ENCODE measurements at places on chromosomes 7 and 10.

DNA sequence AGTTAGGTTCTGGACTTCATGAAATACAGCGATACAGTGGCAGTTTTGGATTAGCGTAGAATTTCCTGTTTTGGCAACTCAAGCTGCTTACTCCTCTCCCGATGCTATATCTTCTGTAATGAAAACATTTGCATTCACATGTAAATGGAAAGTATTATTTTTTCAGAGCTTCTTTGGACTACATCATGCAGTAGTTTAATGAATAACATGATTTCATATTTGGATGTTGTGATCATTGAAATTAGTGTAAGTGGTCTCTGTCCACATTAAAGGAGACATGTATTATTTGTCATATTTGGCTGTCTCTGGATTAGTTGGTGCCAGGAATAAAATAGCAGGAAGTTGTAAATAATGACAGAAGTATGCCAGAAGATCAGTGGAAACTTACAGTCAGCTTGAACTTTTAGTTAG lies 331.6 kb downstream of the GFRA1 start:
- DNase-seq, result no peak

GRCh38 chr10:127552446-127552845 lies 3.3 kb downstream of the NPS start:
- DNase-seq, result no peak

DNA sequence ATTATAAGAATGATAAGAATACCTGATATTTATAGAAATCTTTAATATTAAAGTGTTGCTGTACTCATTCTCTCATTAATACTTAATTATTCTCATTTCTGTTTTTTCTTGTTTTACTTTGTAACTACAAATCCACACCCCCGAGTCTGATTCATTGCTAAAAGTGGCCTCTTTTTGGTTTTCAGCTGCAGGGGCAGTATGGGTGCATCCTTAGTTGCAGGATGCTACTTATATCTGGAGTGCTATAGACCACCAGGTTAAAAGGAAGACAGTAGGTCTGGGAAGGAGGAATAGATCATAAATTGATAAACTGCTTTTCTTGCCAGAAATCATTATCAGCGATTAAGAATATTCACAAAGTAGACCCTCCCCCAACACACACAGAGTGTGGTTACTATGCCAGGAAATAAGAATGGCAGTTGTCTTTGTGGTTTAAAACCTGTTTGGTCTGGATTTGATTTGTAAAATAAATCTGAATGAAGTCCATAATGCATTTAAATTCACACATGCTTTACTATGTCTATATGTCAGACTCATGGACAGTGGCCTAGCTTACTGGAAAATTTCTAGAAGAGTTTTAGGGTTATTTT lies 96.5 kb downstream of the NRF1 start:
- no peak for DNase-seq

DNA sequence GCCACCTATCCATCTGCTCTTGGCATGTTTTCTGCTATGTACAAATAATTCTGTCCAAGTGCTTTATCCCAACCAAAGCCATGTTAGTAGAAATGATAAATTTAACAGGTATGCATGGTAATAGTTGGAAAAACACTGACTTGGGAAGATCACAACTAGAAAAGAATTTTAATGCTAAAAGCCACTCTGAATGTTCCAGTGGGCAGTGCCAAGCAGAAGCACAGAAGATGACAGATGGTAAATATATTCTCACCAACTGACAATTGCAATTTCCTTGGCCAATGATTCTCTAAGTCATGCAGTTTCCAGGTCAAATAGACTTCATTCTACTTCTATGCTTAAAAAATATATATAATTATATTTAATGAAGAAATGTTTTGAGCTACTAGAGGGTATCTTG lies 83.6 kb upstream of the SEMA3C start:
- DNase-seq, result no peak

DNA sequence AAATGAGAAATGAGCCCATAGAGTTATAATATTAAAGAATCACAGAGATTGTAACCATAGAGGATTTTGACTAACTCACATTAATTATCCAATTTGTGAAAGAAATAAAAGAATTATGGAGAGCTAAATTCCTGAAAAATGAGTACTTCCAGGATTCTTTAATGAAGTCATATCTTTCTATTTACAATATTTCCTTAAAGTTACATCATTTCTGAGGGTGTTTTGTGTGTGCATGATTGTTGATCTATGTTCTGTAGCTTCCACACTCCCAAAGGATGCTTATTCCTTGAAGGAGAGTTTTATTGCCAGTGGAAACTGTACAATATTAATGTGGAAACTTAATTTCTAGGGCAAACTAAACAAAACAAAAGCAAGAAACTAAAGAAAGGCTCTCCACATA lies 299.6 kb downstream of the MDFIC start:
- DNase-seq, result no peak

DNA sequence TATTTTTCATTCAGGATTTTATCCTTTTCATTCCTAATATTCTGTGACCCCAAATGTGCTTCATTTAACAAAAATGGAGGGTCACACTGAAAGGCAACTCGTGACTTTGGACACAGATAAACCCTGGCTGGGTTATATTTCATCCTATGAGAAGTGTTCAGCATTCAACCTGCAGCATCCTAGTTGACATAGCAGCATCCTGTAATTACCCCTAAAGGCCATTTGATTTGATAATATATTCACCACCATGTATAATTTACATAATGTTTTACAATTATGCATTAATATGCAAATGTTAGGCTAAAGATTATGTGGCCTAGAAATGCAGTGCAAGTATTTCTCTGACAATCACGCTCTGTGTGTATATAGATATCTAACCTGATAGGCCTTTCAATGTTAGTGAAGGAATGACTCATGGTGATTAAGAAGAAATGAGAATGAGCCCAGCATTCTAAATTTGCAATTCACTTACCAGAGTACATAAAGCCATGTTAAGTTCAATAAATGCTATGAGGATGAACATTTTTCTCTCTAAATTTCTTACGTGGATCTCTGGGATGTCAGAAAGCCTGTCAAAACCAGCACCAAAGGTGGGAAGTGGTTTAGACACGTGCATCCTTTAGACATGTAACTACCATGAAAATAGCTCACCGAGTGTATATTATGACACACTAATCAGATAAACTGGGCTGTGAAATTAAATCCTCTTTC lies 337.7 kb upstream of the AOAH start:
- DNase-seq, result no peak

GRCh38 chr7:141593134-141593533 lies 41.9 kb downstream of the AGK start:
- DNase-seq, result no peak

DNA sequence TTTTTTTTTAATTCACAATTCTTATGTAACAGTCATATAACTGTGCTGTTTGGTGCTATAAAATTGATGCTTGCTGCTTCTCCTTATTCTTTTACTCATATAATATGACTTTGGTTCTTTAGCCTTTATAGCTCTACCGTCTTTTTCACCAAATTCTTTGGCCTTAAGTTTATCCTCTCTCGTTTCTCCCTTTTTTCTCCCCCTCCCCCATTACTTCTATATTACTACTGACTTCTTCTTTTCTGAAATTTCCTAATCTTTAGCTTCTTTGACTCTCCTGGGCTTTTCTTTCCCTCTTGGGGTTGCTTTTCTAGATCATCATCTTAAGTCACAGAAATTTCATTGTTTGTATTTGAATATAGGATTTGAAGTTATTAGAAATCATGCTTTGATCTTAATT lies 3.8 kb downstream of the BCCIP start:
- no peak for DNase-seq

DNA sequence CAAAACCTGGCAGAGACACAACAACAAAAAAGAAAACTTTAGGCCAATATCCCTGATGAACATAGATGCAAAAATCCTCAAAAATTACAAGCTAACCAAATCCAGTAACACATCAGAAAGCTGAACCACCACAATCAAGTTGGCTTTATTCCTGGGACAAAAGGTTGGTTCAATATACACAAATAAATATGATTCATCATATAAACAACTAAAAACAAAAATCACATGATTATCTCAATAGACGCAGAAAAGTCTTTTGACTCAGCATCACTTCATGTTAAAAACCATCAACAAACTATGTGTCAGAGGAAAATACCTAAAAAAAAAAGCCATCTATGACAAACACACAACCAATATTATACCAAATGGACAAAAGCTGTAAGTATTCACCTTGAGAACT lies 283.5 kb downstream of the THSD7A start:
- no peak for DNase-seq

- peak; percentile 74 for DNase-seq
Measured at GRCh38 chr7:104923010-104923421, 91.0 kb upstream of the KMT2E start.

- no peak for DNase-seq
Measured at GRCh38 chr7:42138691-42139090, 98.3 kb downstream of the GLI3 start.

DNA sequence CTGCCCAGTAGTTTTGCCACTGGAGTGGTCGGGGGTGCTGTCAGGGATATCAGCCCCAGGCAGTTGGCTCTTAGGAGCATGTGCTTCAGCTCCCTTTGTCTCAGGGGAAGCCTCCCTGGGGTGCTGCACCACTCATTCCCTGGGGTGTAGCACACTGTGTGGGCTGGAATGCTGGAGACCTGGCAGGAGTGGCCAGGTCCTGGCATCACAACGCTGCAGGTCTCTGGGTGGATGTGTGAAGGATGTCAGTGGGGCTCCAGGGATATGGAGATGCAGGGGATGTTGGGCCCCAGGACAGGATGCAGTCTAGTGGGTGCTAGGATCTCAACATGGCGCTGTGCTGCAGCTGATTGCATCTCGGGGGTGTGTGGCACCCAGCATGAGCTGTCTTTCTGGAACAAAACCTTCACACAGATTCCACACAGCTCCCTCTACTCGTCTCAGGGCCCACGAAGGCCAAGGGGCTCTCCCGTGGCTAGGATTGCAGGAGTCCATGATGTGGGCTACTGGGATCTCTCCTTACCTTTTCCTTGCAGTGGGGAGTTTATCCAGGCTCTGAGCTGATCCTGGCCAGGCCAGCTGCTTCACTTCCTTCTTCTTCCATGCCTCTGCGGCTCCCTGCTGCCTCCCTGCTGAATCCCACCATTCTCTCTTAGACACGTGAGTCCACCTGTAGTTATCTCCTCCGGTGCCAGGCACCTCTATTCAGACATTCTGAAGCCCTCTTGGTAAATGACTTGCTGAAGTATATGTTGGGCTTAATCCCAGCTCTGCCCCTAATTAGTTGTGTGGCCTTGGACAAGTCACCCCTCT lies 295.1 kb downstream of the RPS24 start:
- DNase-seq, result no peak

- no peak for DNase-seq
Measured at GRCh38 chr7:44051611-44052220, 7.2 kb downstream of the DBNL start.

- no peak for DNase-seq
Measured at GRCh38 chr10:87590705-87591588, 68.7 kb upstream of the PAPSS2 start.

DNA sequence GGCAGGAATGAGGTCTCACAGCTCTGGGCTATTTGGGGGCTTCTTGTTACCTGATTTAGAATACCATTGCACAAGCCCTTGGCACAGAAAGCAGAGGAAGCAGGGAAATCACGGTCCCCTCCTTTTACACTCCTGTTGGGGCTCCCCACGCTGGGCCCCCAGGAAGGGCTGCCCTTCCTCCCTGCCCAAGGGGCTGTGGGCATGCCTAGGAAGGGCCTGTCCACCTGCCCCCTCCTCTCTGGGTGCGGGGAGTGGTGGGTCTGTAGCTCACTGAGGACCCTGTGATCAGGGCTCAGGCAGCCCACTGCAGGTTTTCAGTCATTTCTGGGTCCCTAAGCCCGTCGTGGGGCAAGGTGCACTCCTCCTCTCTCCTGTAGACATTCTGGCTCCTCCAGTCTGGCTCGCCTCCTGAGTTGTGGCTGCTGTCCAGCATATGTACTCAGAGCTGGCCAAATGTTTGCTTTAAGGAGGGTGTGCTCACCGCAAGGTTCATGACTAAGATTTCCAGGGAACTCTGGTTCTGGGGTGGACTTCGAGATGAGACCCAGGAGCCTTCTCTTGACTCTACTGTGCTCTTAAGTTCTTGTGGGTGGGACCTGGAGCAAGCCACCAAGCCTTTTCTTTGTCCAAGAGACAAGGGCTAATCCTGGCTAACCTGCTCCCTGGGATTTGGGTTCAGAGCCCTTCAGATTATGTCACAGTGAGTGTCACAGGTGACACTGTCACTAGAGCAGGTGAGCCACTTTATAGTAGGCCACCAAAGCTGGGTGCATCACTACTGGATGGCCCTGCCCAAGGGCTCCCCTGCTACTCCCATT lies 56.0 kb downstream of the TACR2 start:
- DNase-seq, result no peak

DNA sequence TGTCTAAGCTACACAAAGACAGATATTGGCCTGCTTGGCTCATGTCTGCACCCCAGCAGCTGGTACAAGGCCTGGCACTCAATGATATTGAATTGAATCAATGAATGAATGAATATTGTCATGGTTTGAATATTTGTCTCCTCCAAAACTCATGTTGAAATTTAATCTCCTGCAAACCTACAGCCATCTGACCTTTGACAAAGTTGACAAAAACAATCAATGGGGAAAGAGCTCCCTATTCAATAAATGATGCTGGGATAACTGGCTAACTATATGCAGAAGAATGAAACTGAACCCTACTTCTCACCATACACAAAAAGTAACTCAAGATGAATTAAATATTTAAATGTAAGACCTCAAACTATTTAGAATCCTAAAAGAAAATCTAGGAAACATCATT lies 144.7 kb downstream of the CYP26A1 start:
- DNase-seq, result no peak

- no peak for DNase-seq
Measured at GRCh38 chr10:27680691-27681605, 64.7 kb downstream of the MKX start.

DNA sequence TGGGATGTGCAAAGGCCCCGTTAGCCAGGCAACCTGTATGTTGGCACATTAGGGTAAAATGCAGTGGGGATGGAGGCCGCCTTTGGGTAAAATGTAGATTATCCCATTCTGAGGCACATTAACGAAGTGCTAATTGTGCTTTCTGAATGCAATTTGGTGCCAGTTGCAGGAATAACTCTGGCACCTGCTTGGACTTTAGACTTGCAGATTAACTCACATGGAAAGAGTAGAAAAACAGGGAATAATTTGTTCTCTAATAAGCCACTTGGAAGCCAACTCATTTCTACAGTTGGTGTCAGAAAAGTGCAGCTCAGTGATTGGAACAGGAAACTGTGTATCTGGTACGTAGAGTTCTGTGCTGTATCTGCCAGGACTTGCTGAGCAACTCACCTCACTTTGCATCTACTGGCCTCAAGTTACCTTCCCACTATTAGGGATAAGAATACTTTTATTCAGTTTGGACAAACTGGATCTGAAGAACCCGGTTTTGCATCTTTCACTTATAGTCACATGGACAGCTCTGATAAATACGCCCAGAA lies 377.4 kb upstream of the PODXL start:
- no peak for DNase-seq

DNA sequence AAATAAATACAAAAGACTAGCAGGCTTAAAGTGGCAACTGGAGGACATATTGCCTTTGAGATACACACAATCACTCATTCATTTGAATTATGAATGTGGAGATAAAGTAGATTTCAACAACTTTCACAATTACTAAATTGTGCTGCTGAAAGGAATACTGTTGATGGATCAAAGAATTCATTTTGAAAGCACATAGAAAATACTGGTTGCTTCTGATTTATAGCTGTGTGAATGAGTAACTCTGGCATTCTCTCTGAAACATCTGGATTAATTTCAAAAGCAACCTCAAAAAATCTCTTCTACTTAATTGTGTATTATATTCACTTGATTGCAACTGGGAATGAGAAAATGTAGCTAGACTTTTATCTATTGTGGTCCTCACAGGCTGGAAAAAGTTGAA lies 397.6 kb downstream of the THSD7A start:
- no peak for DNase-seq

GRCh38 chr10:86366902-86367151 lies 232 bp upstream of the GRID1 start:
- no peak for DNase-seq

GRCh38 chr7:103597606-103598005 lies 151.6 kb upstream of the SLC26A5 start:
- no peak for DNase-seq

Data from right renal pelvis (tissue), 4 donors.